ENCODE measurements at places on chromosomes 16 and 17. TPM values are rescaled to one million over a fixed set of nuclear protein-coding genes. Genes with fewer than 3 reads are reported as not detected.

GRCh38 chr17:41060052-41060604 lies at the start of gene KRTAP2-3:
TSS of gene KRTAP2-3 (minus strand) at chr17:41060114. CDS start at chr17:41060050, 64 bp downstream.
- H3K4me3 ChIP-seq = no peak within 1 kb of the TSS
- H3K36me3 ChIP-seq = no peaks in the 10 kb centered on the region
- H3K27me3 ChIP-seq = no peaks in the 10 kb centered on the region
- DNase-seq = no peak
- no peak within 1 kb of the TSS for H3K27ac ChIP-seq

- no peak overlapping the region for H3K4me3 ChIP-seq
- no peak overlapping the region for H3K27ac ChIP-seq
- H3K4me1 ChIP-seq = peaks cover 5% of the 10 kb centered on the region
Observed at GRCh38 chr16:79296491-79296890, 304.0 kb downstream of the MAF start.

DNA sequence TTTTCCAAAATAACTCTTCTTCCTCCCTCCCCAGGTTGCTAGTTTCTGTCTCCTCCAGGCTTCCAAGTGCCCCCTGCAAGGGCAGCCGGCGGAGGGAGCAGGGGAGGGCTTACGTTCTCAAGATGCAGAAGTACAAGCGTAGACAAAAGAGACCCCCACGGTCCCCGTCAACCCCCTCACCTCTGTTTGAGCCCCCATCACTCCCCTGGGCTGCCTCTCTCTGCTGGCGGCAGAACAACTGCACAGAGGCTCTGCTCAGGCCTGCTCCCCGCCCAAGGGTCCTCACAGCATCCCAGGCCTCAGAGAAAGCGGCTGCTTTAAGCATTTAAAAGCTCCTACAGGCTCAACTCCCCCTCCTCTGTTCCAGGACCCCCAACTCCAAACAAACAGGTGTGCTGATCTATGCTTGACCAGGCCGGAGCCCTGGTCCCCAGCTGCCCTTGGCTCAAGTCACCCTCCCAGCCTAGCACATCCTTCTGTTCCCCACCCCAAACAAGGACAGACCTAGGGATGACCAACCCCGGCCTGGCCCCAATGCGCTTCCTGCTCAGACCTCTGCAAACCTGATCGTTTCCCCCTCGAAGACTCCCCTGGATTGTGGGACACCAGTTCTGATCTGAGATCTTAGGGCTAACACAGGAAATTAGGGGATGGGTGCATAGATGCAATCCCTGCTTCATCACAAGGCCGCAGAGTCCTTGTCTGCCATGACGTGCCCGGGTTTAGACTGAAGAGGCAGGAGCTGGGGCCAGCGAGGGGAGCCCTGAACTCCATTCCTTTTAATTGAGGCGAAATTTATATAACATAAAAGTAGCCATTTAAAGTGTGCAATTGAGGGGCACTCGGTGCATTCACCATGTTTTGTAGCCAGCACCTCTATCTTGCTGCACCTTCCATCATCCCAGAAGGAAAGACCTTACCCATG lies 17.2 kb upstream of the RBFOX3 start:
- DNase-seq = peak; percentile 6
- no peaks in the 10 kb centered on the region for H3K36me3 ChIP-seq
- H3K4me1 ChIP-seq = no peaks in the 10 kb centered on the region
- H3K27me3 ChIP-seq = no peaks in the 10 kb centered on the region
- H3K4me3 ChIP-seq = no peak overlapping the region

DNA sequence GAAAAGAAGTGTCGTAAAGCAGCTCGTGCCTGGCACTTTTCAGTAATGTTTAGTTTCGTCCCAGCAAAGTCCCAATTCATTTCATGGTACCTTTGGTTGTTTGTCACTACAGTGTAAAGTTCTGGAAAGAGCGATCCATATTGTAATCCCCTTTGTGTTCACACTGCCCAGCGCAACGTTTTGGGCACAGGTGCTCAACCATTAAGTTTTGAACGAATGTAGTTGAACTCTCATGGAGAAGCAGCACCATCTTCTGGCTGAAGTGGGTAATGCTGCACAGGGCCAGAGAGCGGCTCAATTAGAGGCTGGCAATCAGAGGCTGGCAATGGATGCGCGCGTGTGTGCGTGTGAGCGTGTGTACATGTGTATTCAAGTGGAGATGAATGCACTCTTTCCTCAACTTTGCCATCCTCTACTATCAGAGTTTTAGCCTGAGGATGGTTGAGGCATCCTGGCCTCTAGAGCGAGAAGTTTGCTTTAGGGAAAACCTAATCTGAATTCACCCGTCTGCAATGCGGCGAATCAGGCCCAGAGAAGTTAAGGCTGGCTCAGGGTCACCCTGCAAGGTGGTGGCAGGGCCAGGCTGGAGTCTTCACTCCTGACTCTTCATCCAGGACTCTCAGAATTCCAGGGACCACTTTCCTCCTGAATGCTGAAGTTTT lies 29.9 kb downstream of the DYNLL2 start:
- H3K27me3 ChIP-seq = no peaks in the 10 kb centered on the region
- no peak overlapping the region for H3K4me3 ChIP-seq
- peak; percentile 80 for DNase-seq

GRCh38 chr16:76579277-76579922 lies 302.2 kb downstream of the CNTNAP4 start:
- no peaks in the 10 kb centered on the region for H3K36me3 ChIP-seq
- H3K4me3 ChIP-seq = no peak overlapping the region
- no peaks in the 10 kb centered on the region for H3K27me3 ChIP-seq

DNA sequence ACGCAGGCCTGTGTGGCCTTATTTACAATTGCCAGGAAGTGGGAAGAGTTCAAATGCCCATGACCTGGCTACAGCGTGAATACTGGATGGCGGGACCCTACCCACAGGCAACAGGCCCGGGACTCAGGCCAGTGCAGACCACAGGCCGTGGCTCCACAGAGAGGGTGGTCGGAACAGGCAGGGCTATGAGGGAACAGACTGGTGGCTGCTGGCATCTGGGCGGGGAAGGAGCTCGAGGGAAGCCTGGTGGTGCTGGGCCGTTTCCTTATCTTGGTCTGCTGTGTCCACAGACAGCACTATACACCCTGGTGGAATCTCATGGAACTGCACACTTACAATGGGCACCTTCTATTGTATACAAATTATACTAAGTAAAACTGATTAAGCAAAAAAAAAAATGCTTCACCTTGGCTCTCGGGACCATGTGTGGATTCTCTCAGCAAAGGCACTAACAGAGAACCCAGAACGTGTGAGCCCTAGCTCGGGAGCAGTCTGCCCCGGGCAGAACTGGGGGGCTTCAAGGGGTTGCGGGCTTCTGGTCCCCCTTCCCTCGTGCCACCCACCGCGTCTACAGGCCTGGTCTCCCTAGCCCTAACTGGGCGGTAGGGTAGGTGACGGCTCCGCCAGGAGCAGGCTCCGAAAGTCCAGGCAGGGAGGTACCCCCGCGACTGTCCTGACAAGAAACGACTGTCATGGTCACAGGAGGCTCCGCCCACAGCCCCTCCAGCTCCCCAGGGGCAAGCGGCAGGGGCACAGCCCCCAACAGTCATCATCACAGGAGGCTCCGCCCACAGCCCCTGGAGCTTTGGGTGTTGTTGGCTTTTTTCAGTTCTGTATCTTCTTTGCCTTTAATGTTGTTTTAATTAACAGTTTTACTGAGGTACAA lies 21.8 kb downstream of the CEP131 start:
- H3K27ac ChIP-seq = no peak overlapping the region
- DNase-seq = no peak
- no peaks in the 10 kb centered on the region for H3K36me3 ChIP-seq
- no peak overlapping the region for H3K4me3 ChIP-seq

DNA sequence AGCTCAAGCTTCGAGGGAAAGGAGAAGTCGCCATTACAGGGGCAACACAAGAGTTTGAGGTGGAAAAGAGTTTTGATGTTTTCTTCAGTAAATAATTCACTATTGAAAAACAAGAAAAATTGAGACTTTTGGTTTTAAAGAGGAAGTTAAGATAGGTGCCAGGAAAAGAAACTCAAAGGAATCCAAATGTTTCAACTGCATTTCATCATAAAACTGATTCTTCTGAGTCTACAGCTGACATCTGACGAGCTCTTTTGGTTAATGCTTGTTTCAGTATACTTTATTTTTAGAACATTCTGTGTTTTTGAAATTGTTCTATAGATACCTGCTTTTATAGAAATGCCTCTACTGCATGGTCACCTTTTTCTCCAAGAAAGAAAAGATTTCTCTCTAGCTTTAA lies 54.0 kb downstream of the ERN1 start:
- H3K4me1 ChIP-seq = no peaks in the 10 kb centered on the region
- no peaks in the 10 kb centered on the region for H3K27me3 ChIP-seq
- no peak overlapping the region for H3K27ac ChIP-seq
- H3K4me3 ChIP-seq = no peak overlapping the region
- DNase-seq = no peak
- H3K36me3 ChIP-seq = peaks cover 3% of the 10 kb centered on the region

DNA sequence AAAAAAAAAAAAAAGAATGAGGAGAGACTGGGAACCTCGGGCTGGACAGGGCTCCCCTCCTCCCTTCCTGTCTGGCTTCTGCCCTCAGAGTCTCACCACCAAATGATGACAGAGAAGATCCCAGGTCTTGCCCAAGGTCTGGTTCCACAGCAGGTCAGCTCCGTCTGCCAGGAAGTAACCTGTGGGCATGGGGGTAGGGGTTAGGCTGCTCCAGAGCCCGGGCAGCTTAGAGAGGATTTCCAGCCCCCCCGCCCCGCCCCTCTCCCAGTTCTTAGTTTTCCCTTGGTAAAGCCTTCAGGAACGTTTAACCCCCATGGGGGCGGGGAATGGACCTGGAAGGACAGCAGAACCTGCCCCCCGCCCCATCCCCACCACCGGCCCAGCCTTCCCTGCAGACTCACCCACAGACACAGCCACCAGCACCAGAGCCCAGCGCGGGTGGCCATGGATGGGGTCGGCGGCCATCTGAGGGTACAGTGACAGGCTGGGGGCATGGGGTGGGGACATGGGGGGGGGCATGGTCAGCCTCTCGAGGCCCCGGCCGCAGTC lies 700 bp downstream of the TLCD2 start:
- no peaks in the 10 kb centered on the region for H3K27me3 ChIP-seq
- H3K27ac ChIP-seq = peak overlapping the region; percentile 77
- peak; percentile 48 for DNase-seq
- H3K4me3 ChIP-seq = peak overlapping the region; percentile 83
- H3K36me3 ChIP-seq = no peaks in the 10 kb centered on the region

GRCh38 chr17:18917506-18918032 lies 34.4 kb upstream of the SLC5A10 start:
- no peaks in the 10 kb centered on the region for H3K36me3 ChIP-seq
- H3K4me1 ChIP-seq = peaks cover 3% of the 10 kb centered on the region
- no peak for DNase-seq
- no peaks in the 10 kb centered on the region for H3K27me3 ChIP-seq

GRCh38 chr16:89178453-89179147 lies 7.1 kb downstream of the CDH15 start:
- no peak overlapping the region for H3K27ac ChIP-seq
- H3K4me1 ChIP-seq = no peaks in the 10 kb centered on the region
- no peaks in the 10 kb centered on the region for H3K36me3 ChIP-seq
- peaks cover 3% of the 10 kb centered on the region for H3K27me3 ChIP-seq

- H3K36me3 ChIP-seq = no peaks in the 10 kb centered on the region
- no peaks in the 10 kb centered on the region for H3K27me3 ChIP-seq
- DNase-seq = no peak
- H3K4me1 ChIP-seq = peaks cover 12% of the 10 kb centered on the region
Observed at GRCh38 chr16:20610892-20611349, 34.8 kb upstream of the ACSM2B start.

- no peaks in the 10 kb centered on the region for H3K27me3 ChIP-seq
- no peak for DNase-seq
- H3K4me3 ChIP-seq = peak overlapping the region; percentile 81
- H3K36me3 ChIP-seq = no peaks in the 10 kb centered on the region
Observed at GRCh38 chr17:60525328-60525684, 736 bp downstream of the APPBP2 start.

- peaks cover 2% of the 10 kb centered on the region for H3K4me1 ChIP-seq
- H3K27me3 ChIP-seq = no peaks in the 10 kb centered on the region
- H3K36me3 ChIP-seq = no peaks in the 10 kb centered on the region
Observed at GRCh38 chr17:64281962-64282752, 19.1 kb upstream of the TEX2 start.

GRCh38 chr17:78272181-78272913 lies 40.9 kb downstream of the TMEM235 start:
- peaks cover 14% of the 10 kb centered on the region for H3K4me1 ChIP-seq
- H3K36me3 ChIP-seq = no peaks in the 10 kb centered on the region
- no peak overlapping the region for H3K4me3 ChIP-seq
- H3K27ac ChIP-seq = no peak overlapping the region

GRCh38 chr16:88857728-88858339 lies 907 bp downstream of the TRAPPC2L start:
- no peaks in the 10 kb centered on the region for H3K27me3 ChIP-seq
- peak overlapping the region; percentile 75 for H3K4me3 ChIP-seq
- DNase-seq = peak; percentile 79
- H3K4me1 ChIP-seq = peaks cover 5% of the 10 kb centered on the region
- H3K27ac ChIP-seq = no peak overlapping the region
- H3K36me3 ChIP-seq = no peaks in the 10 kb centered on the region

GRCh38 chr17:8020776-8021564 lies 17.9 kb upstream of the ALOX15B start:
- DNase-seq = no peak
- no peaks in the 10 kb centered on the region for H3K36me3 ChIP-seq
- no peak overlapping the region for H3K27ac ChIP-seq
- peaks cover 3% of the 10 kb centered on the region for H3K4me1 ChIP-seq
- no peak overlapping the region for H3K4me3 ChIP-seq

- H3K27ac ChIP-seq = no peak overlapping the region
- H3K27me3 ChIP-seq = no peaks in the 10 kb centered on the region
- H3K4me1 ChIP-seq = peaks cover 6% of the 10 kb centered on the region
- no peak overlapping the region for H3K4me3 ChIP-seq
Observed at GRCh38 chr17:65183736-65184135, 46.6 kb downstream of the RGS9 start.

DNA sequence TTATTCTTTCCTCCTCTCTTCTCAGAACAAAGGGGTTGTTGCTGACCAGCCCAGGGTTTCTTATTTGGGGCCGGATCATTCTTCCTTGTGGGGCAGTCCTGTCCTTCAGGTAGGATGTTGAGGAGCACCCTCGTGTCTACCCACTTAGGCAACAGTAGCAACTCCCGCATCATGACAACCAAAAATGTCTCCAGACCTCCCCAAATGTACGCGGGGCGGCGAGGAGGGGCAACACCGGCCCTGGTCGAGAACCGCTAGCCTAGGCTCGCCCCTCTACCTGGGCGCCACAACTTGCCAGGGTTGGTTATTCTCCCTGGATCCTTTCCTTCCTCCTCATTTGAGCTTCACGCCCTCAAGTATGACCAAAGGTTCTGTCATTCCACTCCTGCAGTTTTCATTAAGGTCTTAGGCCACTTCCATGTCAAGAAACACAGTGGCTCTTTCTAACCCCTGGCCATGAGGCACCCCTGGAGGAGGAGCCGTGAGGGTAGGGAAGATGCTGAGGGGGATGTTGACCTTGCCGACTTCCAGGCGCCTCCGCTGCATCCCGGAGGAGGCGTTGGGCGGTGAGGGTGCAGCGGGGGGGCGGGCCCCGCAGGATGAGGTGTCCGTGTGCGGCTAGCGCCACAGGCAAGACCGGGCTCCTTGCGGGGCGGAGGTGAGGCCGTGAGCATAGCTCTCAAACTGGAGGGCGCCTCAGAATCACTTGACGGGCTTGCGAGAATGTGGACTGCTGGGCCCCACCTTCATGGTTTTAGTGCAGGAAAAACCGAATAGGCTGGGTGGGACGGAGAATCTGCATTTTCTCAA lies 712 bp upstream of the SPECC1 start:
- no peaks in the 10 kb centered on the region for H3K36me3 ChIP-seq
- no peaks in the 10 kb centered on the region for H3K27me3 ChIP-seq
- peak; percentile 57 for DNase-seq

Gene TCAP
- 1.6 TPM for total RNA-seq

Gene UBE2Z
- 56.8 TPM for total RNA-seq

Gene NBR1
- total RNA-seq = 78.6 TPM

Gene TEKT5
- not detected for total RNA-seq

Gene KRTAP4-5
- not detected for total RNA-seq

Gene BCL6B
- 13.9 TPM for total RNA-seq

Gene KRT23
- not detected for total RNA-seq

Gene CNGB1
- not detected for total RNA-seq

Gene TMC8
- total RNA-seq = 1.4 TPM

Gene CCL17
- total RNA-seq = not detected

Measured in ovary (tissue), 10 donors.